ENCODE measurements at places on chromosomes 3 and 15.

GRCh38 chr3:144989807-144990206 is 1018.2 kb downstream of the DIPK2A start:
- DNase-seq = no peak

DNA sequence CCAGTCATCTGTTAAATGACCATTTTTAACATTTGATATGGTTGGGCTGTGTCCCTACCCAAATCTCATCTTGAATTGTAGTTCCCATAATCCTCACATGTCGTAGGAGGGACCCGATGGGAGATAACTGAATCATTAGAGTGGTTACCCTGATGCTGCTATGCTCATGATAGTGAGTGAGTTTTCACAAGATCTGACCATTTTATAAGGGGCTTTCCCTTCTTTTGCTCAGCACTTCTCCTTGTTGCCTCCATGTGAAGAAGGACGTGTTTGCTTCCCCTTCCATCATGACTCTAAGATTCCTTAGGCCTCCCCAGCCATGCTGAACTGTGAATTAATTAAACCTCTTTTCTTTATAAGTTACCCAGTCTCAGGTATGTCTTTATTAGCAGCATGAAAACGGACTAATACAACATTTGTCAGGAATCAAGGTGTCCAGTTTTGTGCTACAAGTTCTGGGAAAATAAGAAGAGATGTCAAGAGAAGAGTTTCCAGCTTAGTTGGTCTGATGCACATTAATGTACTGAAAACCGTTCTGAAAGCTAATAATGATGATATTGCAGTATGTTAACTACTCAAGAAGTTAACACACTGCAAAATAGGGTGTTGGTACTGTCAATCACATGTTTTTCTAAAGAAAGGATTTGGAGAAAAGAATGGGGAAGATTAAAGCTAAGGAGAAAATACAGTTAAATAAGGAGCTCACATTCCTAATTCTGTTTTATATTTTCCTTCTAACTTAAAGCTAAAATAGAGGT is 67.9 kb downstream of the ATP8B4 start:
- no peak for DNase-seq

- DNase-seq = no peak
These were observed 172.7 kb downstream of the ZBTB20 start for GRCh38 chr3:114974387-114974786.

GRCh38 chr3:17820275-17820674 is 77.8 kb upstream of the TBC1D5 start:
- DNase-seq = no peak

GRCh38 chr3:100024520-100025303 is 89.6 kb downstream of the FILIP1L start:
- no peak for DNase-seq

DNA sequence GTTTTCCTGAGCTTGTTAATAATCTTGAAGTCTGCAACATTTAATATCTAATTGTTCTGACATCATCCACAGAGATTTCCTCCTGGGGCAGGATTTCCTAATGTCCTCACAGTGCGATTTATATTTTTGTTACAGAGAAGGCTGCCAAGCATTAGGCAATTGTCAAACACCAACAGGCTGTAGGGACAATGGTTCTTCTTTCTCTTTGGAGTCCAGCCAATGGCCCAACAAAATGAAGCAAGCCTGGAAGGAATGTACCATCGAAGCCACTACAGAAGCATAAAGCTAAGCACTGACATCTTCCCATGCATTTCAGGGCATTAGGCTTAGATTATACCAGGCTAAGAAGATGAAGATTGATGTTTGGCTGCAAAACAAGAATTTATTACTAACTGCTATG is 173.0 kb upstream of the FRMD4B start:
- peak; percentile 42 for DNase-seq

- DNase-seq = peak; percentile 7
These were observed 1.3 kb downstream of the ALPK3 start for GRCh38 chr15:84818261-84819131.

GRCh38 chr3:75075158-75075557 is 460.7 kb upstream of the CNTN3 start:
- DNase-seq = no peak

DNA sequence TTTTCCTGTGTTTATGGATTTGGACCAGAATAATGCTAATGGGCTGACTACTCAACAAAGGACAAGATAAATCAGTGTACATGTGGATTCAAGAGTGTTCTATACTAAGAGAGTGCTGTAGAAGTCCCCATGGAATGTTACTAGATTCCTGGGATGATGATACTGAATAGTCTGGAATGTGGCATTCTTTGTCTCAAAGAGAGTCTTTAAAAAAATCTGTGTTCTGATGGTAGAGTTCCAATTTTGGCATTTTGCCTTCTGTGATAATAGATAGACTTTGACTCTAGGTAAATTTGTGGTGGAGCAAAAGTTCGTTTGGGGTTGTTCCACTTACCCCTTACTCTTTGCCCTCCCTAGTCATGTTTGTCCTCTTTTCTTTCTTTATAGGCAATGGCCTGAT is 43.7 kb downstream of the NMD3 start:
- no peak for DNase-seq

DNA sequence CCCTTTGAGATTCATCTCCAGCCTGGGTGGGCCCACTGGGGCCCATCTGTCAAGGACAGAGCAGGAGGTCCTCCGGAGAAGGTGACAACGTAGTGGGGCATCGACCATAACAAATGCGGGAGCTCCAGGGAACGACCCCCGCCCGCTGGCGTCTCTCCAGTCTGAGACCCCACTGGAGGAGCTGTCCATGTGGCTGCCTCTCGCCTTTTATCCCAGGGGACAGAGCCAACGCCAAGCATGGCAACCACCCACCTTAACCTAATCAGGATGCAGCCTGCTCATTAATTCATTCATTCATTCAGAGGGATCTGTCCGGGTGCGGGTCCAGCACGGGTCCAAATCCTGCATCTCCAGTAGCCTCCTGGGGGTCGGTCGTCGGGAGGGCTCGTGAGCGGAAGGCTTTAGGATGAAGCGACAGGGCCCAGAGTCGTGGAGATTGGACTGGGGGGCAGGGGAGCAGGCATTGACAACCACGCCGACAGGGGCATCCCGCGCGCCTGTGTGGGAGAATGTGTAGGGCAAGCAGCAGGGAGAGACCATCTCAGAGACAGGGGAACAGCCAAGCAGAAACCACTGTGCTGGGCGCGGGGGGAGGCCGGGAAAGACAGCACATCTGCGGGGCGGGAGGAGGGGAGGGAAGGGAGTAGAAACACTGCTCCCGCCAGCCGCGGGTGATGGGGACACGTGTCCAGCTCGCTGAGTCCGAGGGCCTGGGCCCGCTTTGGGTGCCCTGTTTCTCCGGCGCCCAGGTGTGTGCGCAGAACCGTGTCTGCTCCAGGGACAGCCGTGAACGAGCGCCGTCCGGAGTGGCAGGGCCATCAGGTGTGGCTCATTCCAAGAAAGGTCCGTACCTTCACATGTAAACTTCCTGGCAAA is 1.9 kb downstream of the PIGZ start:
- DNase-seq = no peak

GRCh38 chr3:43080726-43081568 is 24.9 kb downstream of the POMGNT2 start:
- DNase-seq = no peak

GRCh38 chr3:107825556-107825955 is 265.3 kb downstream of the CD47 start:
- no peak for DNase-seq

DNA sequence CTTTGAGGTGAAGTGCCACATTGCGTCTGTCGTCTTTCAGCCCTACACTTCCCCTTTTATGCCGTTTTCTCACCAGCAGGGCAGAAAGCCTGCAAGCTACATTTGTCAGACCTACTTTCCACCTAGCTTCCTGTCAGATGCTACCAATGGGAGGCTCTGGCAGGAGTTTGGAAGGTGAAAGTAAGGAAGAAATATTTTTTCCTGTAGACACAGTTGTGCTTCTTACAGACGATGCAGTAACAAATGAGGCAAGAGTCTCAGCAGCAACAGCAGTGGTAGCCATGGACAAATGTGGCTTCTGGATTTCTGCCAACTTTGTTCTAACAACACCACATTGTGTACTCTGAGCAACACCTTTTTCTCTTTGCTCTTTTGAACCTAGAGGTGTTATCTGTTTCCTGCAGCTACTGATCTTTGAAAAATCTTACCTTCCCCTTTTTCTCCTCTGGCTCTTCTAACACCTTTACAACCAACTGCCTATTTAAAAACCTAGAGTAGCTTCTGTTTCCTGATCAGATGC is 70.6 kb upstream of the STT3B start:
- peak; percentile 86 for DNase-seq

- DNase-seq = no peak
These were observed at the start of gene IGDCC3 for GRCh38 chr15:65377976-65378366. Gene IGDCC3 (minus strand): TSS chr15:65378002. CDS start chr15:65377788, 214 bp downstream.

- no peak for DNase-seq
These were observed 41.9 kb downstream of the SCAP start for GRCh38 chr3:47433796-47434195.

DNA sequence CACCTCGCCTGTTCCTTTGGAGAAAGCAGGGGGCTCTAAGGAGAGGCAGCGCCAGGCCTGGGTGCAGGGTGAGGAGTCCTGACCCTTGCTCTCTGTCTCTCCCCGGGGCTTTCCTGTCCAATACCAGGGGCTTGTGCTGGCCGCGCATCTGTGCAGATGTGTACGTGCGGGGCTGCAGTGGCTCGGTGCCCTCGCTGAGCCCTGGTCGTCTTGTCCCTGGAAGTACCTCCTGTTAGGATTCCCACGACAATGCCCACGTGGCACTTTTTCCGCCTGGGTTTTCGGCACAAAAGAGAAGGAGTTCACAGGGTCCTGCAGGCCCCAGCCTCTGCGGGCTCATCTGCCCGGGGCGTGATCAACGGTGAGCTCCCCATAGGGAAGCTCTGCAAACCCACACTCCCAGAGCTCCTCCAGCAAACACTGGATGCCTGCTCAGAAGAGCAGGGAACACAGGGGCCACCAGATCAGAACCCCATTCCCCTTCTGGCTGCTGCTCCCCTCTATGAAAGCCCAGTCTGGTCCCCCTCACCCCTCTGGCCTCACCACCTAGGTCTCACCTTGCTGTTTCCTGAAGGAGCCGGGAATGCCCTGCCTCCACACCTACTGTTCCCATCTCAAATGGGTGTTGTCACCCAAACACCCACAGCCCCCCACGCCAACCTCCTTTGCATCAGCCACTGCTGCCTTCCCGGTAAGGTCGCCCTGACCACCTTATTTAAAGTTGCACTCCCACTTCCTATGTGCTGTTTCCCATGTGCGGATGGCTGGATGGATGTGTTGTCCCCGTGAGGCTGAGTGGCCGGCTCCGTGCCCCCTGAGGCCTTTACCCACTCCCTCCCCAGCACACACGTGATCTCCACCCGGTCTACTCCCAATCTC is 62.6 kb upstream of the PRR20G start:
- no peak for DNase-seq

DNA sequence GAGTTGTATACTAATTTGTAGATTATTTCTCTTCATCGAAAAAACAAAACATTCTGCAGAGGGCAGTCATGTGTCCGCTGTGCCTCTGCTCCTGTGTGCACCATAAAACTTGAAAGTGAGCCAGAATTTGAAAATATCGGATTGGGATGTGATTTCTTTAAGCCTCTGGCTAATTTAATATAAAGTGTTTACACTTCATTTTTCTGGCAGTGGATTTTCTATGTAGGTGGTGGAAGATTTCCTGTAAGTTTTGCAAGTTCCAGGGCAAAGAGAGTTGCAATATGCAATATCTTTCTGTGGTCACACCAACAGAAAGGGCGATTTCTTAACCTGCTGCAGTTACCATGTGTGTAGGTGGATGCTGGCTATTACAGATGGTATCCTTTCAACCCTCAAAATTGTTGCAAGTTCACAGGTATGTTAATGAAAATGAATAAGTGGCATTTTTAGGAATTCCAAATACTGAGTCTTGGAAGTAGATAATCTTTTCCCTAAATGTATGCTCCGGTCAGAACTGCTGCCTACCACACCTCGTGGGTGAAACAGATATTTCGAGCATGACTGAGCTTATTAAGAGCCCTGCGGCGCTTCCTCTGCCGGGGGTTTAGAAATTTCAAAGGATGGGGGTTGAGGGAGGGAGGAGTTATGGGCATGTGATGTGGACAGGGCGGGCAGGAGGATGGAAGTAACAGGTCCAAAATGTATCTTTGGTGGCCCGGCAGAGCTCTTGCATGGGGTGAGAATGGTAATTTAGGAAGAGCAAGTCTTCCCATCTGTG is 134.0 kb downstream of the PGPEP1L start:
- DNase-seq = peak; percentile 76

- DNase-seq = no peak
These were observed 17.5 kb downstream of the RGMA start for GRCh38 chr15:93071469-93071936.

DNA sequence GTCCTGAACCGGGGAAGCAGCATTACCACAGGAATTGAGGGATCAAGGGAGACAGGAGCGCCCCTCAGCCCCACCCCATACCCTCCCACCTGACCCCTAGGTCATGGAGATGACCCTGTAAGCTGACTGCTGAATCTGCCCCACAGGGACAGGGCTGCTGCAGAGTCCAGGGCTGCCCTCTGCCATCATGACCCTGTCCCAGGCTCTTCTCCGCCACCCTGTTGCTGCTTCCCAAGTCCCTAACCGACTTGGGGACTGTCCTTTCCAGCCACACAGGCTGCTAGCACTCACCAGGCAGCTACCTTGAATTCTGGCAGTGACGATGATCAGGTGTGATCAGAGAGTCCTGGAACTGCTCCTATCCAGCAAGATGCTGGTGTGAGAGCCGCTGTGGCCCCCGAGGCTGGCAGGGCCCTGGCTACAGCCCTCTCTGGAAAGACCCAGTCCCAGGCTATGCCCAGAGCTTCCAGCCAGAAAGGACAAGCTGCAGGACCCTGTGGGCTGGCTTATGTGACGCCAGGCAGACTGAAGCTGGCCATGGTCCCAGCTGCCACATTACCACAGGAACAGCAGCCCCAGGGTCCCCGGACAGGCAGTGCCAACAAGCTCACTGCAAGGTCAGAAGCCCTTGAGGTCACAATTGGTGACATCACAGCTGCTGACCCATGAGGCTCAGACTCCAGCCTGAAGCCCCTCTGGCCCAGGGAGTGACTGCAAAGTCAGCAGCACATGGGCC is at the start of gene C3orf22:
TSS of gene C3orf22 (minus strand) at position 597 of the 736 bp plus-strand sequence. CDS start 5,542 bp downstream, outside the sequence.
- DNase-seq = no peak
